ENCODE measurements at places on chromosomes 3 and 15.
A peak's percentile ranks its signal among the peaks of the same experiment; 100 is the strongest.

- DNase-seq: no peak
Observed at GRCh38 chr3:194860725-194861124, 175.0 kb downstream of the FAM43A start.

DNA sequence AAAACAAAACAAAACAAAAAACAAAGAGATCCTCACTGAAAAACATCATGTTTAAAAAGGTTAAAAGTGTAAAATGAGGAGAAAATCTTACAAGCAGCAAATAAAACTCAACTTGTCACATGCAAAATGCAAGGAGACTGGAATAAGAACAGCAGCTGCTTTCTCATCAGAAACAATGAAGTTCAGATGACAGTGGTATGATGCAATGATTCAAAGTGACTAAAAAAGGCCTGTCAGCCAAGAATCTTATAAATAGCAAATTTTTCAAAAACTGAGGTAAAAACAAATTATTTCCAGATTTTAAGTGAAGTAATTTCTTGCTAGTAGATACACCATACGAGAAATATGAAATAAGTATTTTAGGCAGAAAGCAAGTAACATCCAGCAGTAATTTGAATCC, 68.6 kb upstream of the EPHA3 start:
- DNase-seq: no peak

- DNase-seq: no peak
Observed at GRCh38 chr3:66572938-66573710, 72.3 kb upstream of the LRIG1 start.

GRCh38 chr3:156360963-156361362, 194.0 kb downstream of the SSR3 start:
- DNase-seq: no peak

GRCh38 chr3:37641556-37641955, 220.1 kb upstream of the CTDSPL start:
- DNase-seq: no peak

GRCh38 chr15:30990446-30991254, 778 bp downstream of the MTMR10 start:
- DNase-seq: peak; percentile 66

- no peak for DNase-seq
Observed at GRCh38 chr15:33096134-33096533, 98.4 kb downstream of the FMN1 start.

- DNase-seq: peak; percentile 26
Observed at GRCh38 chr3:45462522-45463265, 74.3 kb downstream of the LARS2 start.

GRCh38 chr3:190718671-190719070, 143.8 kb downstream of the GMNC start:
- DNase-seq: no peak

DNA sequence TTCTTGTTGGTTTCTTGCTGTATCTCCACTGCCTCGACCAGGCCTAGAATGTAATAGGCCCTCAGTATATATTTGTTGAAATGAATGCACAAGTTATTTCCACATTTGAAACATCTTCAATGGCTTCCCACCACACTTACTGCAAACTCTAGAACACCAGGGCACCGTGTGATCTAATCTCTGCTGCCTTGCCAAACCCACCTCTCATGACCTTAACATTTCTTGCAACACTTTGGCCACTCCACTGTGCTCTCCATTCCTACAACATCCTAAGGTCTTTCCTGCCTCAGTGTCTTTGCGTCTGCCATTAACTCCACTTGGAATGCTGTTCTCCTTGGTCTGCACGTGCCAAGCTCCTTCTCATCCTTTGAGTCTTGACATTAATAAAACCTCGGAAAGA, 14.1 kb downstream of the FRMD4B start:
- peak; percentile 77 for DNase-seq

DNA sequence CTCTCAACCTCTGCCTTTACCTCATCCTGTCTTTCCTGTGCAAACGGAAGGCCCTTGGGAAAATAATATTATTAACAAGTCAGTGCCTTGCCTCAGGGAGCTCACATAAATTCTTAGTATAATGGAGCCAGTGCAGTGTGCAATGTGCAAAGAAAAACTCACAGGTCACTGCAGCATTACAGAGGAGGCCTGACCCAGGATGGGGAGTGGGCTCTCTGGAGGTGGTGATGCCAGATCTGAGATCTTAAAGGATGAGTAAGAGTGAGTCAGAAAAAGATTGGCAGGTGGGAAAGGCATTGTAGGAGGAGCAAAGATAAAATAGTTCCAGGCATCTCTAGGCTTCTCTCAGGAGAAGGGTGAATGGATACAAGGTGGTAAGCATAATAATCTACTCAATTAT, 185.6 kb upstream of the ADAMTS9 start:
- no peak for DNase-seq

GRCh38 chr3:100354850-100355249, 20.3 kb downstream of the NIT2 start:
- DNase-seq: no peak

- no peak for DNase-seq
Observed at GRCh38 chr3:133280586-133280985, 119.3 kb upstream of the BFSP2 start.

DNA sequence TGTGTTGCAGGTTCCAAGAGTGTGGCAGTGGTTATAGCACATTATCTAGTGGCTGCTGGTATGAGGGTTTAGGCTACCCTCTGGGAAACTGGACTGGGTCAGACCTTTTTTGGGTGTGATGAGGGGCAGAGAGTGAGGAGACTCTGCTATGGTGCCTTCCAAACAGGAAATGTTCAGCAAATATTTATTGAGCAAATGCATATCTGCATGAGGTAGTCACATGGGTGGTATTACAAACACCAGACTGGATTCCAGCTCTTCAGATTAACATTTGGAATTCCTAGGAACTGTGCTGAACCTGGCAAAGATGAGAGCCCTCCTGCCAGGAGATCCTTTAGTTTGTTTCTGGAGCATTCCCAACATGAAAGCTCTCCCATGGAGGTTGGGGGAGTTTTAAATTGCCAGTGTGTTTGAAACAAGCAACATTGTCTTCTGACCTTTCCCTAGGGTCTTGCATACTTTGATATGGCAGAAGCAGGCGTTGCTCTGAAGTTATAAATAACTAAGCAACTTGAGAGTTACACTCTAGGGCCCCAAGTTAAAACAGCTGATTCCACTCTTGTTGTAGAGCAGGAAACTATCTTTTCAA, 341.2 kb upstream of the C2CD4B start:
- DNase-seq: no peak

GRCh38 chr15:51380999-51381806, 39.7 kb downstream of the GLDN start:
- DNase-seq: peak; percentile 94

DNA sequence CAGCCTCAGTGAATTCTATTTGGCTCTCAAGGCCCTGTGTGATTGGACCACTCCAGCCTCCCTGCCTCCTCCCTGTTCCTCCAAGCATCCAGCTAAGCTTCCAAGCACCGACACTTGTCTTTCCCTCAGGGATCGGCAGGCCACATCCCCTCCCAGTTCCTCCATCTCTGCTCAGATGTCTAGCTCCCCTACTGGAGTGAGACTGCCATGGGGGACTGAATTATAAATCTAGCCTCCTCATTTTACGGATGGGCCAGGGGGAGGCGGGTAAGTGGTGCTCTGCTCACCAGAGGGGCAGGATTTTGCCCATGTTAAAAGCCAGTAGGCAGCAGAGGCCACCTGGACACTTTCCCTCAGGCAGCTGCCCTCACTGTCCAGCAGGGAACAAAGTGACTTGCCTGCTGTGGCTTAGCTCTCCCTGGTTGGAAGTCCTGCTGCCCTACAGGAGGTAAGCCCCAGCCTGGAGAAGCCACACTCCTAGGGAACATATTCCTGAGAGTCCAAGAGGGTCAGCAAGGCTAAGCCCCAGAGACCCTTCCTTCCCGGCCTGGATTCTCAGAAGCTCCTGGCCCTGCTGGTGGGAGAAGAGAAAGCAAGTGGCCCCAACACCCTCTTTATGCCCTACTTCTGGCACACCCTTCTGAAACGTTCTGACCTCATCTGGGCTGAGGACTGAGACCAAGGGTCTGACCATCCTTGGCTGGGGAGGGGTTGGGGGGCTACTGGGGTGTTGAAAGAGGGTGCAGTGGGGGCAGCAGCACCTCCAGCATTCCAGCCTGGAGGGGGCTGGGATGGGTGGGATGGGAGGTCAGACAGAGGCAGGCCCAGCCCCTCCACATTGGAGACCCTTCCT, 9.1 kb upstream of the HHATL start:
- no peak for DNase-seq

- DNase-seq: peak; percentile 14
Observed at GRCh38 chr3:173584093-173584837, 186.7 kb downstream of the NLGN1 start.

- DNase-seq: no peak
Observed at GRCh38 chr3:15531346-15531745, 9.8 kb upstream of the COLQ start.

DNA sequence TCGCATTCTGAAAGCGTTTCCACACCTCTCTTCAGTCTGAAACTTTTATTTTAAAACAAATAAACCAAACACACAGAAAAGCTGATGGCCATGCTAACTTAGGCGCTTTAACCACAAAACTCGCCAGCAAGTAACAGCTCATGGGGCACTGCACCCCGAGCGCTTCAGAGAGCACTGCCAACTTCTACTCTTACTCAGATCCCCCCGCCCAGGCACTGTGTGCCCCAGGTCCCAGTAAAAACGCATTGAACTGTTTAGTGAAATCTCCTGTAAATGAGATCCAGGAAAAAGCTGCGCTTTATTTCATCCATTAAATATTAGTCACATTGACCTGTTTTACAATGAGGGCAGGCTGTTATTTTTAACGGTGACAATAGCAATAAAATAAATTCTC, 99.7 kb downstream of the LRIG1 start:
- no peak for DNase-seq

GRCh38 chr15:62306851-62307504, 141.9 kb upstream of the C2CD4B start:
- DNase-seq: peak; percentile 31

DNA sequence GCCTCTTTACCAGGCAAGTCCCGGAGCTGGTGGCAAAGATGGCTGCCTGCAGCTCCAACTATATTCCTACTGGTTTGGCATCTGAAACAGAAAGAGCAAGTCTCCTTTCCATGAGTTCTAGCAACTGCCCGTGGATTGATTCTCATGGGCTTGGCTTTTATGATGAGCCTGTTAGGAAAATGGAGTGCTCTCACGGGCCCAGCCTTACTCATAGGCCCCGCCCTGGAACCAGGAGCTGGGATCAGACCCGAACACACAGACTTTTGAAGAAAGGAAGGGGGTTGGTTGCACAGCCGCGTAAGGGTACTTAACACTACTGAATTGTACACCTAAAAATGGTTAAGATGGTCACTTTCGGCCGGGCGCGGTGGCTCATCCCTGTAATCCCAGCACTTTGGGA, 2.9 kb downstream of the NRROS start:
- DNase-seq: no peak

GRCh38 chr3:102676424-102676823, 241.6 kb downstream of the ZPLD1 start:
- DNase-seq: no peak

DNA sequence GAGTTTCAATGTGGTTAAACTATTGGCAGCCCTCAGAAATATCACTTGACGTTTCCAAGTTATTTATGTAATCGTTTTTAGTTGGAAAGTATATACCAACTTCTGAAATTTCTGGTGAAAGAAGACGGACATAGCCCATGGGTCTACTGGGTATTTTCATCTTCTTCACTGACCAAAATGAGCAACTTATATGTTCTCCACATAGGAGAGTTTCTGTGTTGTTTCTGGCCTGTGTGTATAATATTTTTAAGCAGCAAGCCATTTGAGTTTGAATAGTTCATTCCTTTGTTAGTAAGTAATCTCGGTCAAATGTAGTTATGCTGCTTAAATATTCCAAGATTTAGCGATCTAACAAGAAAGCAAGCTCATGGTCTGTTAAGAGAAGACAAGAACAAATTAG, 57.3 kb downstream of the ADAMTSL3 start:
- no peak for DNase-seq

GRCh38 chr3:107705046-107705445, 182.3 kb downstream of the BBX start:
- DNase-seq: no peak

GRCh38 chr3:108862865-108863798, 40.5 kb downstream of the TRAT1 start:
- peak; percentile 1 for DNase-seq

GRCh38 chr15:38005953-38006808, 71.7 kb downstream of the TMCO5A start:
- DNase-seq: peak; percentile 71

DNA sequence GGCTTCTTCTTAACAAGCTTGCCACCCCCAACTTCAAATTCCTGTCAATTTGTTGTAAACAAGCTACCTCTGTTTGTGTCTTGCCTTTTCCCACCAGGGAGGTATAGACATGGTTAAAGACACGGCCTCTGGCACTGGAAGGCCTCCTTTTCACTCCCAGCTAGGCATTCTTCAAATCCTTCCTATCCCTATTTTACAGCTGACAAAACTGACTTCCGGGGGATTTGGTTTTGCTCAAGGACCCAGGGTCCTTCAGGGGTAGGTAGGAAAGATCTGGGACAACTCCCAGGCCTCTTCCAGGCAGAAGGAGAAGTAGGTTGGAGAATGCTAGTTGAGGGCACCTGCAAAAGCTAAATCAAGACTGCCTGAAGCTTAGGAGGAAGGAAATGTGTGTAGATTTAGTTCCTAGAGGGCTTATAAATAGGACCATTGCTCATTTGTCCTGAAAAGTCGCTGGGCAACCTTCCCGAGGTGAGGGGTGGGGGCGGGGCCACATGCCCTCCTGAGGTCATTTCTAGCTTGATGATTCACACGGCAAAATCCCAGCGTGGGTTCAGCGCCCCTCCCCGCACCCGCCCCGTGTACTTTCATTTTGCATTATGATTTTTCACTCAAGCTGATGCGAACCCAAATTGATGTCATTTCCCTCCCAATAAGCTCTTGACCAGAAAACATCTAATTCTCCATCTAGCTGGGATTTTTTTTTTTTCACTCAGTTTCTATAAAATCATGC, 365.5 kb downstream of the SHQ1 start:
- peak; percentile 89 for DNase-seq

DNA sequence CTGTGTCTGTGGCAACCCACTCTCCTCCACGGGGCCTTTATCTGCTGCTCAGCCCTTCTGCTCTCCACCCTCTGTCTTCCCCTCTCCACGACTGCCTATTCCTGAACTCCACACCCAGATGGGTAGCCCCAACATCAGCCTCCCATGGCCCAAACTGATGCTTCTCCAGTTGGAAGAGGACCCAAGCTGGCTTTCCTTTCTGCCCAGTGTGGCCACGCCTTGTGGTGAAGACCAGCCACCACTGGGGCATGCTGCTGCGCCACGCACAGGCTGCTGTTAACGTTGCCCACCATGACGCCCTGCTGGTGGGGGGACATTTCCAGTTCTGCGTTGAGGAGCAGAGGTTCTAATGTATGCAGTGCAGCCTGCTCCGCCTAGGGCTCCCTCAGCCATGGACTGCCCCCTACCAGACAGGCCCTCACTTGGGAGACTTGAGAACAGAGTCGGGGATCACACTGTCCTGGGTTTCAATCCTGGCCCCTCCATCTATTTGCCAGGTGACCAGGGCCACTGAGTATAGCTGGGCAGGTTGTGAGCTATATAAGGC, 26.9 kb downstream of the CFAP100 start:
- DNase-seq: no peak

GRCh38 chr15:72070817-72071447, 47.0 kb downstream of the MYO9A start:
- DNase-seq: no peak

GRCh38 chr15:81929557-81929956, 116.3 kb downstream of the MEX3B start:
- DNase-seq: no peak

- no peak for DNase-seq
Observed at GRCh38 chr3:176739159-176739558, 458.1 kb downstream of the TBL1XR1 start.

Measured in inflammatory macrophage treated with lipopolysaccharide for 1 hour (primary cell).